ENCODE measurements at places on chromosomes 5 and 9.

DNA sequence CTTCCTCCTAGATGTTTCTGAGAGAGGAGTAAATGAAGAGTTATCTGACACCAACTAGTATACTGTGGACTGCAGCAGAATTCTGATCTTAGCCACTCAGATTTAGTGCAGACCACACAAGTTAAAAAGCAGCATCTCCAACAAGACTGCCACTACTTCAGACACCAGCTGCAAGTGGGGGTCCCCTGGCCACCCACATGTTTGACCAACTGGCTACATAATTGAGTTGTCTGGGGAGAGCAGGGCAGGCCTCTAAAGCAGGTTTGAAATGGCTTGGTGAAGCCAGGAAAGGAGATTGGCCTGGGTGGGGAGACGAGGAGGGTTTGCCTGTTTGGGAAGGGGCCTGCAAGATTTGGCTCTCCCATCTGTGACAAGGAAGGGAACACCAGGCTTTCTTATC, 40.5 kb upstream of the FAM81B start:
- DNase-seq = no peak

DNA sequence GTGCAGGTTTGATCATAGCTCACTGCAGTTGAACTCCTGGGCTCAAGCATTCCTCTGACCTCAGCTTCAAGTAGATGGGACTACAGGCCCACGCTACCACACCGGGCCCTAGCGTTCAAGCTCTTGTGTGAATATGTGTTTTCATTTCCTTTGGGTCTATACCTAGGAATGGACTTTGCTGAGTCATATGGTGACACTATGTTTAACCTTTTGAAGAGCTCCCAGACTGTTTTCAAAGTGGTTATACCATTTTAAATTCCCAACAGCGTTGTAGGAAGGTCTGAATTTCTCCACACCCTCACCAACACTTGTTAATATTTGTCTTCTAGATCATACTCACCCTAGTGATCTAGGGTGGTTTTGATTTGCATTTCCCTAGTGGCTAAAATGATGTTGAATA, 33.5 kb downstream of the FAF2 start:
- no peak for DNase-seq

DNA sequence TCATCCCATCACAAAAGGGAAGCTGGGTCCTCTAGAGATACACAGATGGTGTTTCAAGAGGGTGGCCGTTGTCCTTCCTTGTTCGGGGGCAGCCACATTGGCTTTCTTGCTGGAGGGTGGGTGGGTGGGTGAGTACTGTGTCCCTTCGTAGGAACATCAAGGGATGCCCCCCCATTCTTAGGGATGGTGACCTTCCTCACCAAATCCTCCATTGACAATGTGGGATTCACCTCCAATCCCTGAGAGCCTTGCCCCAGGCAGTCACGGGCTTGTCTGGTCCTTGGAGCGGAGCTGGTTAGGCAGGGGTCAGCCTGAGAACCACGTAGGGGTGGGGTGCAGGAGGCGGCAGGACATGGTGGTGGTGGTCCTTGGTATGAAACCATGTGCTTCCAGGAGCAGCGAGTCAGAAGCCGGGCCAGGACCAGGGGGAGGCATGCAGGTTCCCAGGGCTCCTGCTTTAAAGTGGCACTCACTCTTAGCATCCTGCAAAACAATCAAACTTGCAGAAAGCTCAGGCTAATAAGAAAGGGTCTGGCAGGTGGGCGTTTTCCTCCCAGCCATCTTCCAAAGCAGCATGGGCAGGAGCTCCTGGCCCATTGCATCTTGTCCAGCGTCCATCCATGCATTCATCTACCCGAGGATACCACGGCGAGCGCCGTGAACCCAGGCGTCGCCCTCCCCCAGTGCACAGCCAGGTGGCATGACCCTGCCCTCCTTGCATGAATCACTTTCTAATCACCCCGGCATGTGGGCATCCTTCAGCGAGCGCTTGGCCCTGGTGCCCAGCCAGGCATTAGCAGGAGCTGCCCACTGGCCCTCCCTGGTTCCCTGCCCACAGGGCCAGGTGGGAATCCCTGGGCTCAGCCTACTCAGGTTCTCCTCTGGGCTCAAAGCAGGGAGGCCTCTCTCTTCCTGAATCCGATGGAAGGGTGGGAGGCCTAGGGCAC, 76.4 kb downstream of the NTNG2 start:
- no peak for DNase-seq

DNA sequence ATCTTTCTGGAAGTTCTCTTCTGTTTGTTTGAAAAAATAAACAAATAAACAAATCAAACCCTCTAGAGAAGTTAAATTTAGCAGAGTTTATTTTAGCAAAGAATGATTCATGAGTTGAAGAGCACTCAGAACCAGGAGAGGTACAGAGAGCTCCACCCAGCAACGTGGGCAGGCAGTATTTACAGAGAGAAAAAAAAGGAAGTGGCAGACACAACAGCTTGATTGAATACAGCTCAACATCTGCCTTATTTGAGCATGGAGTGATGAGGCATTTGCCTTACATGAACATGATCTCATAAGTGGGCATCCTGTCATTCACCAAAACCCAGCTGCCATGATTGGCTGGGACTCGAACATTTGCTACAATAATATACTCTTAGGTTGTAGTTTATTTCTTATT, 381.6 kb upstream of the ADAMTS16 start:
- DNase-seq = peak; percentile 61

DNA sequence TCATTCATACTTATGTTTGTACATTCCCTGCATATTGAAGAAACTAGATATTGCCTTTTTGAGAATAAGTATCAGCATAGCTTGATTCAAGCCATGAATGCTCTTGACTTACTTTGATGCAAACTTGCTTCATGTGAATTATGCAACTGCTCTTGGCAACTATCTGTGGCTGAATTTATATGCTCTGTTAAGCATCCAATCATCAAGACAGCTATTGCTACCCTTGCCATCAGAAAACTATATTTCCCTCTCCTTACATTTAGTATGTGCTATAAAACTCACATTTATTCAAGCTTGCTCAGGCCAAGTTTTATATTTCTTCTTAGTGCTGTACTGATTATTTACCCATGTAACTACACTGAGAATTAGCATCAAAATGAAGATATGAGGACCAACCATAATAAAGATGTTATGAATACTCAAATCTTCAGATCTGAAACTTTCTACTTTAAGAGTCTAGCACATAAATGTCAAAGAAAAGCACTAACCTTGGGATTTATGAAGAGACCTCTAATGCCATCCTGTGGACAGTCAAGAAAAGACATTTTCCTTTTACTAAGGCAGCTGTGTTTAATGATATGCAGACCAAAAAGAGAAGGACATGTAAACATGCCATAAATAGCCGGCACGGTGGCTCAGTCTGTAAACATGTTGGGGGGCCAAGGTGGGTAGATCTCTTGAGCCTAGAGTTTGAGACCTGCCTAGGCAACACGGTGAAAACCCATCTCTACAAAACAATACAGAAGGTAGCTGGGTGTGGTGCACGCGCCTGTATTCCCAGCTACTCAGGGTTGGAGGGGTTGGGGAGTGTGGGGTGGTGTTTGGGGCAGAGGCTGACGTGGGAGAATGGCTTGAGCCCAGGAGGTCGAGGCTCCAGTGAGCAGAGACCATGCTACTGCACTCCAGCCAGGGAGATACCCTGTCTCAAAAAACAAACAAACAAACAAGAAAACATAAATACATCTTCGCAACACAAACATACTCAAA, 267.0 kb upstream of the TYRP1 start:
- peak; percentile 2 for DNase-seq

DNA sequence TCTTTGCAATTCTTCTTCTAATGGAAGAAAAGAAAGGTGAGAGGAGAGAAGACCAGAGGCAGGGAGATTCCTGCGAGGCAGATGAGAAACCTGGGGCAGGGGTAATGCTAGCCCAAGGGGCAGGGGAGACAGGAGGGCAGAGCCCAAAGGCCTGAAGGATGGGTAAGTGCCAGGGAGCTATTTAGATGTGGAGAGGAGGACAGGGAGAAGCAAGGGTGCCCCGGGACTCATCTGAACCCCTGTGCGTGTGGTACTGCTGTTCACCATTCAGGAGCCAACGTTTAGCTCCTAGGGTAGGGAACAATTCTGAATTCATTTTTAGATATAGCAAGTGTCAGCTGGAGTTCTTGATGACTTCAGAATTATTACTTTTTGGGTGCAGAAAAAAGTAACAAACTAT, 122.7 kb upstream of the ALDH1B1 start:
- DNase-seq = no peak

DNA sequence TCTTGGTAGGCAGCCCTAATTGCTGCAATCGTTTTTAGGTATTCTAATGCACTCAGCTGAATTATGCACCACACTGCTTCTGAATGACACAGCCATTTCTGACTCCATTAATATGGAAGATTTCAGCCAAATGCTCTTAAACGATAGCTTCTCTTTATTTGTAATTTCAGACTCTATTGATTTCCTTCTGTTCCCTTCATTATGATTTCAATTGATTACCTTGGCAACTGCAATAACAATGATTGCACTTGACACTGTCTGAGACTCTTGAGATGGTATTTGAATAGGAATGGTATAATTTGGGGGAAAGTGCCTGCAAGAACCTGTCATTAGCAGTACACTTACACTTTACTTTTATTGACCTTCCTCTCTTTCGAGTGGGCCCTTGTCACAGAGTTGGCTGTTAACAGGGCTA, 296.1 kb upstream of the DMAC1 start:
- DNase-seq = peak; percentile 93

- DNase-seq = peak; percentile 85
These were observed 245.4 kb downstream of the MPDZ start for GRCh38 chr9:13033959-13034693.

- DNase-seq = no peak
These were observed 14.1 kb upstream of the ELL2 start for GRCh38 chr5:95975703-95976102.

DNA sequence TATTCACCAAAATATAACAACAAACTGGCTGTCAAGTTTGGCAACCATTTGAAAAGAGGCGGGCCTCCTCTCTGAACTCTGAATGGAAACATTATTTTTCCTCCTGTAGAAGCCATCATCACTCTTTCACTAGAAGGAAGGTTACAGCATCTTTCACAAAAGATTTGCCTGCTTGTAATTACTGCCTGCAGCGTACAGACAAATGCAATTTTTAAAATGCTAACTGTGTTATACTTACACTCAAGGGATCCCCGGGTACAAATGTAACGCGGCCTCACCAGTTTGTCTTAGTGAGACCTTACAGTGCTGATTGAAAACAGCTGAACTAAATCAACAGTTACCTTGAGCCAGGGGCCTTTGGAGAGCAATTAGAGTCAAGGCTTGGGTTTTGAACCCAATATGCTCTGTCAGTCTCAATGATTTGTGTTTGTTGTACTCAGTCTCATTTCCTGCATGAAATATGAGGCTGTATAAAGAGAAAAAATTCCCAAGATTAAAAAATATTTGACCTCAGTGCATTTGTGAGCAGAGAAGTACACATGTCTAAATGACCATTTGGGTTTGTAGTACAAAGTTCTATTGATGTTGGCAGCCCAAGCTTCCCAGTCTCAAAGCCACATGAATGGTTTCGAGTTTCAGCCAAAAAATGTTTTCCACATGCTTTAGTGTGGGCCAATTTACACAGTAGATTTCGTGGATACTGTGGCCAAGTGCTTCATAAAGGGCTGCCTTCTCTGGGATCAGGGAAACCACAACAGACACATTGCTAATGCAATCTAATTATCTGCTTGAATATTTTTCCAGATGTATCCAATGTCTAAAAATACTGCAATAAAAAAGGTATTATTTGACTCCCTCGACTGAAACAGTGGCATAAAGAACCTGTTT, 500.0 kb downstream of the SPATA31D1 start:
- DNase-seq = no peak

GRCh38 chr5:179564526-179564925, 14.2 kb downstream of the RUFY1 start:
- no peak for DNase-seq

DNA sequence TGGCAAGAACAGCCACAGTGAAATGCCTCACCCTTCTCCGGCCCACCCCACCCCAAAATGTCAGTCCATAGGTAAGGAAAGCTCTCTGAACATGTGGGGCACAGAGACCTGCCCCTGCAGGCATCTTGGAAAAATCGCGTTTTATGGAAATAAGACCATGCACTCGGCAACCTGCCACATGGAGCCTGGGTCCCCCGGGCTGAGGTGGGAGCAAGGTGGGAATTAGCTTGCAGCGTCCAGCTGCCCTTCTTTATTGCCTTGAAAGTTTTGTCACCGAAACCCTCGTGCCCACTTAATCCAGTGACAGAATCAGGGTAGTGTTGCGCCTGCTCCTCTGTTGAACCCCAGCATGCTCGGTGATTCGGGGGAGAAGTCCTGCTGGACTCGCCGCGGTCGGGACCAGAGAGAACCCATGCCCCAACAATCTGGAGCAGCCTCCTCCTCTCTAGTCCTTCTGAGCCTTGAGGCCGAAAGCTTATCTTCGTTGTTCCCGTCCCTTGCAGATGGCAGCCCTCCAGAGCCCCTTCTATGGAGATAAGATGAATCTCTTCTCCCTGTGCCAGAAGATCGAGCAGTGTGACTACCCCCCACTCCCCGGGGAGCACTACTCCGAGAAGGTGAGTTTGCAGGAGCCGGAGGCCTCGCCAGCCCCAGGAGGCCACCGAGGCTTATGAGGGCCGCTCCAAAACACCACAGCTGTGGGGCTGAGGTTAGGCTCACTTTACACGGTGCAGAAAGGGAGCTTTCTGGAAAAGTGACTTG, 67.9 kb downstream of the PSMB7 start:
- no peak for DNase-seq

- no peak for DNase-seq
These were observed 144.6 kb downstream of the SMC2 start for GRCh38 chr9:104238668-104239067.

- no peak for DNase-seq
These were observed 94.4 kb downstream of the MAPKAP1 start for GRCh38 chr9:125612616-125613015.

DNA sequence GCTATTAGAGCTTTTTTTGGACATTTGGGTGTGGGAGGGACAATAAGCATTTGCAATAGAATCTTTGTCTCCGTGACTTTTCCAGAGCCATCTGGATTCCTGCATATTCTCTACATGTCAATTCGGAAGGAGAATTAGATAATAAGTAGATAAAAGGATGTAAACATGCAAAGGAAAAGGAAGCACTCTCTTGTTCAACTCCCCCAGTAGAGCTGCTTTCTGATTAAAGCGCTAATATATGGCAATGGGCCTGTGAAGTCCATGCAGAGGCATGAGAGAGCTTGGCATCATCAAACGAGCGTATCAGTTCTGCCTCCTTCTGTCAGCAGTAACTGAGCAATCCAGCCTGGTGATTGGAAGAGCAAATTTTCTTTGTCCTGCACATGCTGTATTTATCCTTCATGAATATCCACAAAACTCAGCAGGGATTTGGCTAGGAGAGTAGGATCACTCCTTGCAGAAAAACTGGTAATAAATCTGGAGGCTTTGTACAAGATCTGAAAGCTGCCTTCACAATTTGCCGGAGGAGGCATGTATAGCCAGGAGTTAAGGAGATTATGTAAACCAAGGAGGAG, 1752.9 kb downstream of the MAT2B start:
- DNase-seq = no peak

- DNase-seq = no peak
These were observed 717.0 kb downstream of the PRELID2 start for GRCh38 chr5:145118127-145118526.

All from NCI-H345 (cell line).